Cardiac fibroblast (primary cell): ENCODE measurements at places on chromosomes 11 and 22.
A peak's percentile ranks its signal among the peaks of the same experiment; 100 is the strongest.

- DNase-seq: peak; percentile 4
Observed at GRCh38 chr11:83521647-83522596, 235.8 kb upstream of the CCDC90B start.

- peak; percentile 74 for DNase-seq
Observed at GRCh38 chr11:13717331-13717730, 48.9 kb downstream of the FAR1 start.

GRCh38 chr11:65578134-65578533 lies 2.3 kb downstream of the EHBP1L1 start:
- no peak for DNase-seq

DNA sequence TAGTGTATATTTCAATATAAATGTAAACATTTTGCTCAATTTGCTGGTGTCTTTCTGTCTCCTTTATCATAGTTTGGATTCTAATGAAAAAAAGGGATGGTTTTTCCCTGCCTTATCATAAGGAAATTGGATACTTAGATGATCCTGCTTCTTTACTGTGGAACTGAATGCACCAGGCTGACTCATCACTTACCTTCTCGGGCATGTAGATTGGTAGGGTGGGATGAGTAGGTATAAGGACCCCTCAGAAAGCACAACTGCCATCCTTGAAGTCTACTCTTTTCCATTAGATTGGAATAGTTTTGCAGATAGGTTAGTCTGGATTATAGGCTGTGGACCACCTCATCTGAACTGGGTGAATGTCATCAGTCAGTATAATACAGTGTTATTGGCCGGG lies 7.5 kb upstream of the SIDT2 start:
- no peak for DNase-seq
